ENCODE measurements at places on chromosomes 11 and 22. TPM values are rescaled to one million over a fixed set of nuclear protein-coding genes. Genes with fewer than 3 reads are reported as not detected.

C22orf31 gene
- not detected for total RNA-seq

MGAT3 gene
- total RNA-seq = 0.90 TPM

ARHGAP1 gene
- total RNA-seq = 34.5 TPM

PANX3 gene
- total RNA-seq = not detected

DNA sequence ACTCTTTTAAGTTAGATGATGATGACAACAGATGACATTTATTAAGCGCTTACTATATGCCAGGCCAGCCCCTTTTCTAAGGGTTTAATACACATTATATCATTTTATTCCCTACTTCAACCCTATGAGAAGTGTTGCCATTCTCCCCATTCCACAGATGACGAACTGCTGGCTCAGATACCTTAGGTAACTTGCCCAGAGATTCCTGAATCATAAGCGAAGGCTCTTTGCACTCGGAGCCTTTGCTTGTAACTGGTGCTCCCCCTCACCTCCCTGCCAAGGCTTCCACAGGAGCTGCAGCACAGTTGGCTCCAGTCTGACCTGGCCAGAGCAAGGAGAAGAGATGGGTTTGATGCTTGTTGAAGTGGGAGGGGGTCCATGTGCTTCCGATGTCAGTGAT, 43.0 kb downstream of the DBX1 start:
- no peak overlapping the region for H3K27ac ChIP-seq
- H3K4me1 ChIP-seq = no peaks in the 10 kb centered on the region
- no peaks in the 10 kb centered on the region for H3K36me3 ChIP-seq
- peaks cover 6% of the 10 kb centered on the region for H3K27me3 ChIP-seq
- no peak for DNase-seq

DNA sequence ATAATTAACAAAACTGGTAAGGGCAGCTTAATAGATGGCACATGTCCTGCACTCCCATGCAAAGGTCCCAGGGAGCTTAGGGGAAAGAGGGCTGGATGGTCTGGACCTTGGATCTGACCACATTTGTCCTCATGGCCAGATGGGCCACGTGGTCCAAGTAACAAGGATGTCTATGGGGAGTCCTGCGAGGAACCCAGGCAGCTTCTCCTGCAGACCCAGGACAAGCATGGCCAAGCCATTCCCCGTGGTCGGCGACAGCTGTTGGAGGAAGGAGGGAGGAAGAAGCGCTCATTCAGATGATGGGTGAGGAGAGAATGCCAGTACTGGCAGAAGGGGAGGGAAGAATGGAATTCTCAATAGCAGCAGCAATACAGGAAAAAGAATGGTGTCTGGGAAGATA, 109.2 kb downstream of the DSCAML1 start:
- no peaks in the 10 kb centered on the region for H3K4me1 ChIP-seq
- H3K27ac ChIP-seq = no peak overlapping the region
- no peak overlapping the region for H3K4me3 ChIP-seq
- H3K27me3 ChIP-seq = no peaks in the 10 kb centered on the region
- no peak for DNase-seq

DNA sequence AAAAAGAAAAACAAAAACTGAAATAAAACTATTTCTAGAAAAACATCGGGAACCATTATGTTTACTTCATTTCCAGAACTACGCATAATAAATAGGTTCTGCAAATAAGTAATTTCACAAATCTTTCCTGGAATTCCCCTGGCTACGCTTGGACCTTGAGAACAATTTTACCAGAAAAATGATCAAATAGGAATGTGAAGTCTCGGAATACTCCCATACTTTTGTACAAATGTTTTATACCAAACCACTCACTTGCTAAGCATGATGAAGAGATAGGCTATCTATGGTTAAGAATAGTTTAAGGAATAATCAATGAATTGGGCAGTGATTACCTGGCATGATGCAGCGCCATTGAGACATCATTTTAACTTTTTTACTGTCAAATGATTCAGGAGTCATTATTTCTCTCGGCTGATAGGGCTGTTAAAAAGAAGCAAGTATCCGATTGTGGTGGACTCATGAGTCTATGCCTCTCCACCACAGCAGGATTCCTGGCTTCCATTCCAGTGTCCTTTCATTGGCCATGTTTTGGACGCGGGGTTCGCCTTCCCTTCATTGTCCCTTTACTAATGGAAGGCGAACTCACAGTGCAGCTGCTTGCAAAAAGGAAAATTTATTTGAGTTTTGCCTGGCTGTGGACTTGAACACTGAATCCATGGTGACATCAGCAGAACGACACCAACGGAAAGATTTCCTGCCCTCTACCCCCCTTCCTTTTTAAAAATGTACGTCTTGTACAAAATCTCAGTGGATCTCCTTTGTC, 39.9 kb upstream of the BLID start:
- peaks cover 5% of the 10 kb centered on the region for H3K4me1 ChIP-seq
- peaks cover 3% of the 10 kb centered on the region for H3K27me3 ChIP-seq
- H3K4me3 ChIP-seq = no peak overlapping the region
- DNase-seq = no peak

DNA sequence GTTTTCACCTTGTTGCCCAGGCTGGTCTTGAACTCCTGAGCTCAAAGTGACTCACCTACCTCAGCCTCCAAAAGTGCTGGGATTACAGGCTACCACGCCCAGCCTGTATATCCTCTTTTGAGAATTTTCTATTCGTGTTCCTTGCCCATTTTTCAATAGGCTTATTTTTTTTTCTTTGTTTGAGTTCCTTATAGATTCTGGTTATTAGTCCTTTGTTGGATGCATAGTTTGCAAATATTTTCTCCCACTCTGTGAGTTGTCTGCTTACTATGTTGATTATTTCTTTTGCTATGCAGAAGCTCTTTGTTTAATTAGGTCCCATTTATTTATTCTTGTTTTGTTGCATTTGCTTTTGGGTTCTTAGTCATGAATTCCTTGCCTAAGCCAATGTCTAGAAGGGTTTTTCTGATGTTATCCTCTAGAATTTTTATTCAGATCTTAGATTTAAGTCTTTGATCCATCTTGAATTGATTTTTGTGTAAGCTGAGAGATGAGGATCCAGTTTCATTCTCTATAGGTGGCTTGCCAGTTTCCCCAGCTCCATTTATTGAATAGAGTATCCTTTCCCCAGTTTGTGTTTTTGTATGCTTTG, 17.7 kb upstream of the ZBED5 start:
- no peaks in the 10 kb centered on the region for H3K27me3 ChIP-seq
- H3K36me3 ChIP-seq = peaks cover 25% of the 10 kb centered on the region
- H3K4me3 ChIP-seq = no peak overlapping the region
- DNase-seq = no peak

DNA sequence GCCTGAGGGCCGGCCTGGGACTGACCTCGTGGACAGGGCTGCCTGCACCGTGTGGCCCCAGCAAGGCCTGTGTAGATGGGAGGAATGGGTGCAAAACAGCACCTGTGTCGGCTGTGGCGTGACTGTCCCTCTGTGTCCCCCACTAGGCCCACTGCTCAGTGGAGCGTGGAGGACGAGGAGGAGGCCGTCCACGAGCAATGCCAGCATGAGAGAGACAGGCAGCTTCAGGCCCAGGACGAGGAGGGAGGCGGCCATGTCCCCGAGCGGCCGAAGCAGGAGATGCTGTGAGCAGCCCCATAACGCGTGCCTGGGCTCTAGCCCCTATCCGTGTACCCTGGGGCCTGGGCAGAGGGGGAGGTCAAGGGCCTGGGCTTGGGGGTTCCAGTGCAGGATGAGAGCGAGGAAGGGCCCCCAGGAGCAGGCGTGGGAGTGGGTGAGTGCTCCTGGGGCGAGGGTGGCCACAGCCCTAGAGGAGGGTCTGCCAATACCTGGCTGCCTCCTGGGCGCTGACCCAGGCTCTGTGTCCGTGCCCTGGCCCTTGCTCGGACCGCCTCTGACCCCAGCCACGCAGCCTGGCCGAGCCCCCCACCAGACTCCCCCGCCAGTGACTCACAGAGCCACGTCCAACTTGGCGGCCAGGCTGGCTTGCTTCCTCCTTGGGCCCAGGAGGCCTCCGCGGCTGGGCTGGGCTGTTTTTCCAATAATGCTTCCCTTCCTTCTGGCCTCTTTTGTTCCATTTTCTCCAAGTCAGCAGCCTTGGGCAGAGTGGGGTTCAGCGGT, 11.6 kb downstream of the PRR33 start:
- no peaks in the 10 kb centered on the region for H3K36me3 ChIP-seq
- H3K4me3 ChIP-seq = no peak overlapping the region
- peak; percentile 0 for DNase-seq
- no peaks in the 10 kb centered on the region for H3K27me3 ChIP-seq
- H3K4me1 ChIP-seq = peaks cover 16% of the 10 kb centered on the region

DNA sequence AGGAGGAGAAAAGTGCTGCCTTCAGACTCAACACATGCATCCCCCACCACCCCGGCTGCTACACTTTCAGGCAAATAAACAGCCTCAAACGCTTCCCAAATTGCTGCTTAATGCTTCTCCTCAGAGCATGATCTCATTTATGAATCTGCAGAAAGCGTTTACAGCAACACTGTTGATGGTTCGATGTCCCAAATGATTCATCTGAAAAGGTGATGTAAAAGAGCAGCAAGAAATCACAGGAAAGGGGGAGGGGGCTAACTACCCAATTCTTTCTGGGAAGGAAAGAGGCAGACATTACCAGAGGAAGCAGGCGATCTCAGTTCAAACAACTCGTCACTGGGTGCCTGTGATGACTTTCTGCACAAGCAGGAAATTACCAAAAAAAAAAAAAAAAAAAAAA, 119.6 kb downstream of the TENM4 start:
- peaks cover 1% of the 10 kb centered on the region for H3K27me3 ChIP-seq
- no peaks in the 10 kb centered on the region for H3K4me1 ChIP-seq
- no peaks in the 10 kb centered on the region for H3K36me3 ChIP-seq
- H3K4me3 ChIP-seq = no peak overlapping the region

DNA sequence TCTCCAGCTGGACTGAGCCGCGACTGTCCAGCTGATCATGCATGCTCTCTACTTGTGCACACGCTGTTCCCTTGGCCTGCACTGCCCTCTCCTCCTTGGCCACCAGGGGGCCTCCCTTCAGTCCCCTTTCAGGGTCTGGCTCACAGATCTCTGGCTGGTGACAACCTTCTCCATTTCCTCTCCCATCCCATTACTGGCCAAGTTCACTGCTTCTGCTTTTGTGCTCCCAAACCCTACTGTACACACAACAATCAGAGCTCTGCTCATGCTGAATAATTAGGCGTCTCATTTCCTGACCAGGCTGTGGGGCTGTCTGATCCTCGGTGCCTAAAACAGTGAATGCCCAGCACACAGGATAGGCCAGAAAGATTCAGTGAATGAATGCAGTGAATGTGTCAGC, 224.0 kb upstream of the NARS2 start:
- DNase-seq = peak; percentile 59
- H3K27me3 ChIP-seq = peaks cover 2% of the 10 kb centered on the region
- no peak overlapping the region for H3K27ac ChIP-seq
- H3K4me1 ChIP-seq = no peaks in the 10 kb centered on the region
- H3K36me3 ChIP-seq = no peaks in the 10 kb centered on the region

DNA sequence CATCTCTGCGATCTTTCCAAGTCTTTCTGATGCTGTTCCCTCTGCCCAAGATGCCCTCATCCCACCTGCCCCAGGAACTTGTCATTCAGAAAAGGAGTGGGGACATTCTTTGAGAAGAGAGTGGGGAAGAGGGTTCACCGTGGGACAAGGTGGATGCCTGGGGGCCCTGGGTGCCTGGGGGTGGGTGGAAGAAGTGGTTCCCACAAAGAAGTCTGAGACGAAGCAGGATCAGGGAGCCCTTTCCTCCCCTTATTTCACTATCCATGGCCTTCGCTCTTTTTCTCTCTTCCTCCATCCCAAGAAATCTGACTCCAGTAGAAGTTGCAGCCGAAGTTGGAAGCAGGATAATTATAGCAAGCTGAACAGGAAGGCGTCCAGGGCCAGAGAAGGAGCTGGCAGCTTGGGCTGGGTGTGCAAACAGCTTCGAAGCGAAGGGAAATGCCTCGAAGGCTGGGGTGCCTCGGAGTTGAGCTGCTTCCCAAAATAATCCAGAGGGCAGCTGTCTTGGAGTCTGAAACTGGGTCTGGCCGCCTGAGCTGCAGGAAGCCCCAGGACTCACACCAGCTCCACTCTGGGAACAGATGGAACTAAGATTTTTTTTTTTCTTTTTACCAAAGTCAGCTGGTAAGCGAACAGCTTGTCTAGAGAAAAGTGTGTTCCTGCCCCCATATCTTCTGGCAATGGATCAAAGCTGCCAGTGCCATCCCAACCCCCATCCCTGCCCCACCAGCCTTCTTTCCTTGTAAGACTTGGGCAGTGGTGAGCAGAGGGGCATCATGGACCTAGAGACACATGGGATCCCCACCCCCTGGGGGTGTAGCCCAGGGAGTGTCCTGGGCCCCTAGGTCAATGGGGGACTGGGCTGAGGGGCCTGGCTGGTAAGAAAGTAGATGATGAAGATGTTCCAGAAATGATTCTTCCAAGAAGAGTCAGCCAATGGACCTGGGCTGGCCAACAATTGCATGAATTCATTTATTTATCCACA, 31.5 kb downstream of the PARVG start:
- no peak overlapping the region for H3K4me3 ChIP-seq
- H3K4me1 ChIP-seq = peaks cover 2% of the 10 kb centered on the region
- H3K27ac ChIP-seq = no peak overlapping the region
- no peaks in the 10 kb centered on the region for H3K27me3 ChIP-seq
- no peak for DNase-seq
- H3K36me3 ChIP-seq = peaks cover 8% of the 10 kb centered on the region

GRCh38 chr11:96783311-96783710, 393.5 kb downstream of the JRKL start:
- no peaks in the 10 kb centered on the region for H3K27me3 ChIP-seq
- no peak overlapping the region for H3K27ac ChIP-seq
- H3K4me1 ChIP-seq = no peaks in the 10 kb centered on the region
- DNase-seq = no peak
- H3K36me3 ChIP-seq = no peaks in the 10 kb centered on the region

DNA sequence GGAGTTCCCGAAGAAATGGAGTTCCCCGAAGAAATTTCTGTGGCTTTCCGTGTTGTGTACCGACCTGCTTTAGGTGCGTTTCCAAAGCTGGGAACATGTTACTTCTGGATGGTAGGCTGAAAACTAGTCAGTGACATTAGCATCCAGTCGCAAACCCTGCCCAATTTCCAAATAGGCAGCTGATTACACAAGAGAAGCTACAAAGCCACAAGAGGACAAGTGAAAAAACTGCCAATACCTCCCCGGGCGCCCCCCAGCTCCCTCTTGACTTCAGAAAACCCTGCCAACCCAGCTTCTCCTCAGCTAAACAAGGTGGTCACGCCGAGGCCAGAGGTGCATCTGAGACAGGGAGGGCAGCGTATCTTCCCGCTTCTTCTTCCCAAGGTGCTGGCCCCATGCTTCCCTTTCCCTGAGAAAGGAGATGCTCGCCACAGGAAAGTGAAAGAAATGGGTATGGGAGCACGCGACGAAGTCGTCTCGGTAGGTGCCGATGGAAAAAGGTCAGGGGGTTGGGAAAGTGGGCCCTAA, 551 bp downstream of the AGBL2 start:
- peaks cover 16% of the 10 kb centered on the region for H3K4me1 ChIP-seq
- DNase-seq = peak; percentile 35
- peaks cover 17% of the 10 kb centered on the region for H3K36me3 ChIP-seq
- peak overlapping the region; percentile 90 for H3K27ac ChIP-seq
- peak overlapping the region; percentile 87 for H3K4me3 ChIP-seq
- no peaks in the 10 kb centered on the region for H3K27me3 ChIP-seq
